ENCODE measurements at places on chromosomes 11 and 22.

DNA sequence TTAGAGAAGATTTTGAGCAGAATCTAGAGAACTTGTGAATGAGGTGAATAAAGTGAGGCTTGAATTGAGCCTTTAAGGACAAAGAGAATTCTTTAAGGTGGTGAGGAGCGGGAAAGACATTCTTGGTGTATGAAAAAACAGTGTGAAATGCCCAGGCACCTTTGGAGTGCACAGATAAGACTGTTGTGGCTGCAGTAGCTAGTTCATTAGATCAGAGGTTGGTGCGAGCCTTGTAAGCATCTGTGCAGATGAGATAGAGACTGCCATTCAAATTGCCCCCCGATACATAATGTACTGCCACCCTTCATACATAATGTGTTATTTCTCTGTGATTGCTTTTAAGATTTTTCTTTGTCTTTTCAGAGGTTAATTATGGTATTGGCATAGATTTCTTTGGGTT is 31.3 kb downstream of the ATXN10 start:
- DNase-seq, result no peak

DNA sequence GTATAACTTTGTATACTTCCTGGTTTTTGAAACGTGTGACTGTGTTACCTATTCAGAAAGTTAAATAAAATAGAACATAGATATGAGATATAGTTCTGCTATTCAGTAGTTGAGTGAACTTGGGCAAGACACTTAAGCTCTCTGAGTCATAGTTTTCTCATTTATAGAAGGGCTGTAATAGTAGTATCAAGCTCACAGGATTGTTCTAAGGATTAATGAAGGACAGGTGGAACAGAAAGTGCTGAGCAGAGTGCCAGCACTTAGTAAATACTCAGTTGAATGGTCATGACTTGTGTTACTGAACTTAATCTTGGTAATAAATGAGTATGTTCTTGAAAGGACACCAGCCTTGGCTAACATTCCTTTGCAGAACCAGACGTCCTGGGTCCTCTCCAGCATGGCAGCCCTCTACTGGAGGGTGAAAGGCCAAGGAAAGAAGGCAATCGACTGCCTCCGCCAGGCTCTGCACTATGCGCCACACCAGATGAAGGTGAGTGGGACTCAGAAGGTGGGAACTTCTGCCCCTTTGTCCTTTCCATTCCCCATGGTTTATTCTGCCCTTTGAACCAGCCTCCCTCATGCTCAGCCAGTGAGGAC is 131.2 kb downstream of the TTC17 start:
- DNase-seq, result no peak

- no peak for DNase-seq
These were observed 110.1 kb upstream of the TTC12 start for GRCh38 chr11:113204280-113204679.

DNA sequence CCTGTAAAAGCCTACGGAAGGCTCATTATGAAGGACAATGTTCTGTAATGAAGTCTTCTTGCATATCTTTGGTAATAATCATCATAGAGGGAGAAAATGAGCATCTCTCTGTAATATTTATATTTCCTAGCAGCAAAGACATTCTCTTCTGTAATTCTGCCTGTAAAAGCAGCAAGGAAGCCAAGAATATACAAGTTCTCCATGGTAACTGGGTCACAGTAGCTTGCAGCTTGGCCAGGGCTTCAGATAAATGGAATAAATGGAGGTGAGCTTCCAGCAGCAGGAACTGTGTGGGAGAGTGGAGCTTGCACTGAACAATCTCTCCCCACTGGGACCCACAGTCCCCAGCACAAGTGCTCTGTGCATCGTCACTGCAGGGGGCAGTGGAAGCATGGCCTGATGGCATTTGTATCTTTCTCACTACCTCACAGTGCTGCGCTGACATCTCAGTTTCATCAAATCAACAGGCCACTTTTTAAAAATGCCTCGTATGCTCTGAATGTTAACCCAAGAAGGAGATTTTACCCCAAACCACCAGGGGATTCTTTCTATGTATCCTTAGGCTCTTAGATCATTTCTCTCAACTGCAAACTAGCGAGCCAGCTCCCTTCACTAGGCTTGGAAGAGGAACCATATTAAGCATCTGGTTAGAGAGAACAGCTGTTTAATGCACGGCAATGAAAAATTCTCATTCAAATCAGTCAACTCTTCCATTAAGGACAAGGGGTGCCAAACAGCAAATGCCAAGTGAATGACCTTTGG is 1059.7 kb downstream of the OPCML start:
- DNase-seq, result no peak

GRCh38 chr11:67647471-67647870 is 3.1 kb downstream of the ACY3 start:
- DNase-seq, result no peak

GRCh38 chr11:22430141-22430541 is 92.0 kb downstream of the SLC17A6 start:
- DNase-seq, result no peak

GRCh38 chr11:69563306-69563705 is 77.7 kb upstream of the CCND1 start:
- DNase-seq, result no peak

DNA sequence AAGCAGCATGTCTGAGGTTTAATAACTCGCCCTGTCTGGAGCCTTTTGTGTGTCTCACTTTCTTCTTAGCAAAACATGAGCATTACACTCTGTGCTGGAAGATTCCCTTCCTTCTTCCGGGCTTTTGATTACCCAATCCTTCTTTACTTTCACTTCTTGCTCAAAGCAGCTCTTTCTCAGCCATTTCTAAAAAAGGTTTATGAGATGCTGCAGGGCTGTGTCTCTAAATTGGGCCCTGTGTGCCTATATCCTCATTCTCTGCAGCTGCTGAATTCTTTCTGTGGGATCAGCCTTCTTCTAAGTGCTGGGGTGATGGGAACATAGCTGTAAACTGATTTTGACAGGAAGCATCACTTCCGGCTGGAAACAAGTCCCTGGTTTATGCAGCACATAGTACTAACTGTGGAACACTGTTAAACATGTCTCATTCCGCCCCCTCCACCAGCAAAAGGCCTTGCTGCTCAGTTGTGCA is 71.8 kb downstream of the PIWIL4 start:
- no peak for DNase-seq

DNA sequence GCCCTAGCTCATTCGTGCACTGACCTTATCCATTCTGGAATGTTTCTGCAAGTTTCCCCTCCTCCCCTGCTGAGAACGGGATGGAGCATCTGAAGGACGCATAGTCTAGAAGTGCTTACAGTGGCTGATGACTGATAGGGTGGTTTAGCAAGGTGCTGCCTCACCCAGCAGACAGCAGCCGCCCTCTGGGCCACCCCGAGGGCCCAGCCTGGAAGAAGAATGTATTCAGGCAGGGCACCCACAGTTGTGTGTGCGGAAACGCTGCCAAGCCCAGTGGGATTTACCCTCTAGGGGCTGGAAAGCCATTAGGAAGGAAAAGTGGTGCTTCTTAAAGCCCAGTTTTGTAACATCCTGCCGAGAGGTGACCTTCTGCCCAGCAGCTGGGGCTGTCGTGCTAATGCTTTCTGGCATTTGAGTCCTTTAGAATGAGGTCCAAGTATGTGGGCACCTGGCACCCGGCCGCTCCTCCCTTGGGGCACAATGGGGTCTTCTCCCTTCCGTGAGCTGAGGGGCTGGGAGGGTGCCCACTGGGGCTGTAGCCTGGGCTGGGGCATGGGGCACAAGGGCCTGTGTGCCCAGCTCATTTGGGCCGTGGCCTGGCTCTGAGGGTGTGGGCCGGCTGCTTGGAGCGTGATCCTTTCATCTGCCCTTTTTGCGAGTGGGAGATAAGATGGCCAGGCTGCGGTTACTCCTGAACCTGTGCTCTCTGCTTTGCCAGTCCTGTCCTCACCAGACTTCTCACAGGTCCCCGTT is 14.4 kb downstream of the FBLN1 start:
- DNase-seq, result no peak

- peak; percentile 29 for DNase-seq
These were observed 12.3 kb upstream of the ASRGL1 start for GRCh38 chr11:62324731-62325556.

DNA sequence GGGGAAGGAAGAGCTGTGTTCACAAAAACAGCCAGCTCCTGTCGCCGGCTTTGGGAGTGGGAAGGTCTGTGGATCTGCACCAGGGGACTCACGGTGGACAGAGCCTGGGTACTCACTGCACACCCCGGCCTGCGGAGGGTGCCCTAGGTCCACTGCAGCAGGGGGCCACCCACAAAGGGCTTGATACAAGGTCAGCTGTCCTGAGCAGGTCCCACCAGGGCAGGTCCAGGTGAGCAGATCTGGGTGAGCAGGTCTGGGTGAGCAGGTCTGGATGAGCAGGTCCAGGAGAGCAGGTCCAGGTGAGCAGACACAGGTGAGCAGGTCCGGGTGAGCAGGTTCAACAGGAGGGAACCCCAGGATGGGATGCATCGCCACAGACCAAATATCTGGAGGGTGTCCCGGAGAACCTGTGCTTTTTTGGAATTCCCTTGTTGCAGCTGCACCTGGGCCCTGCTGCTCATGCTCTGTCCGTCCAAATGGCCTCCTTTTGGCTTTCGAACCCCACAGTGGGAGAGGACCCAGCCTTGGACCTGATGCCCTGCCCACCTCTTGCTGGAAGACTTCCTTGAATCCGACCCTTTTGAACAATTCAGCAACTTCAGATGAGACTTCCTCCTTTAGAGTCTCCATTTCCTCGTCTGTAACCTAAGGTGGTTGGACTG is 485.3 kb downstream of the TBC1D22A start:
- DNase-seq, result no peak

GRCh38 chr22:39597236-39597869 is 26.8 kb downstream of the CACNA1I start:
- no peak for DNase-seq

DNA sequence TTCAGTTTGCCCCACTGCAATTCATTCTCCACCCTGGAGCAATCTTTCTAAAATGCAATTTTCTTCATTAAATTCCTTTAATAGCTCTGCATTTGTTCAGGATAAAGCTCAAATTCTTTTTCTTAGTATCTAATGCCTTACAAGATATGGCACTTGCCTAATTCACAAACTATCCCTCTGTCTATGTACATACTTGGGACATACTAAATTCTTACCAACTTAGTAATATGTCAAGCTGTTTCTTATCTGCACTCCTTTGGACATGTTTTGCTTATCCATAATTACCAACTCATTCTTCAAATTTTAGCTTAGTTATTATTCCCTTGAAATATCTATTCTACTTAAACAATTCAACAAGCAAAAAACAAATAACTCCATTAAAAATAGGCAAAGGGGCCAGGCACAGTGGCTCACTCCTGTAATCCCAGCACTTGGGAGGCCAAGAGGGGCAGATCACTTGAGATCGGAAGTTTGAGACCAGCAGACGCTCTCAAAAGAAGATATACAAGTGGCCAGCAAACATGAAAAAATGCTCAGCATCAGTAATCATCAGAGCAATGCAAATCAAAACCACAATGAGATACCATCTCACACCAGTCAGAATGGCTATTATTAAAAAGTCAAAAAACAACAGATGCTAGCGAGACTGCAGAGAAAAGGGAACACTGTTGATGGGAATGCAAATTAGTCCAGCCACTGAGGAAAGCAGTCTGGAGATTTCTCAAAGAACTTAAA is 96.9 kb downstream of the FAM76B start:
- no peak for DNase-seq

GRCh38 chr11:4704790-4705334 is 278 bp downstream of the MMP26 start:
- DNase-seq, result no peak

DNA sequence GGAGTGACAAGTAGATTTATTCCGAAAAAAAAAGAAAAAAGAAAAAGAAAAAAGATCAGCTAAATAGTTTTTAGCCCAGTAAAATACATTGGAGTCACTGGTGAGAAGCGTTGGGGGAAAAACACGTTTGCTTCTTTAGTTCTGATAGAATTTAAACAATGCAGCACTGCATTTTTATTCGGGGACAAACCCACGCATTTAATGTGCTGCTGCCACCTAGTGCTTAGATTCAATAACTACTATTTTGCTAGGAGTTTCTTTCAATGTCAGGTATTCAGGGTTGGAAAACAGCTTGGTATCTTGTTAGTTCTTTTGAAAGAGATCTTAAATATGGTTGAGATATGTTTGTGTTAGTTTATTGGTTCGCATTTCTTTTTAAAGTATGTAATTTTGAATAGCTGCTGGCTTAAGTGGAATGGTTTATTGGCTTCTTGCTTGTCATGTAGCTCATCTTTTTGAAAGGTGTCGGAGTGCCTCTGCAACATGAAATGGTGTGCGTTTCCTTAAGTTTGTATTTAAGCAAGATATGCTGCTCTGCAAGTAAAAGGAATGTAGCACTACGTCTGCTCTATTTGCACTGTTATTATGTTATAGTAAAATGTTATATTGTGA is 41.9 kb downstream of the SVIP start:
- no peak for DNase-seq

- DNase-seq, result no peak
These were observed 4.5 kb downstream of the TMPRSS4 start for GRCh38 chr11:118081241-118081958.

DNA sequence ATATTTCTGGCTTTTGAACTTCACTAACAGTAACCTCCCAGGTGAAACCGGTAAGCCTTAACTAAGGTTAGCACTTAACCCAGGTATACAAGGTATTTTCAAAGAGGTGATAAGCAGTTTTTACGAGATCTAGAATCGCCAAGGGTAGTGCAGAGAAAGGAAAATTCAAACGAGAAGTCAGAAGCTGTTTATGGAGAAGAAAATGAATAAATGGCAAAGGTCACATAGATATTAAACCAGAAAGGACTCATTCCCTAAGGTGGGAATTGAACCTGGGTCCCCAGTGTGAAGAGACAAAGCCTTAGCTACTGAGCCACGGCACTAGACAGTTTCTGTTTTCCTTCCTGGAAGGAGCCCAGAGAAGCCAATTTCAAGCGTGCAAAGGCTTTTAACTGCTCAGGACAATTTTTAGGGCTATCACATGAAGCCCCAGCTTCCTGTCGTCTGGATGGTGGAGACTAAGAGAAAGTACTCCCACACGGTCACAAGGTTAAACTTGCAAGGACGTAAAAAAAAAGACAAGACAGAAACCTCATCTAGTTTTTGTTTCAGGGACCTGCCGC is 5.7 kb upstream of the C1QTNF6 start:
- DNase-seq, result no peak

GRCh38 chr11:129213261-129213660 is 21.1 kb upstream of the ARHGAP32 start:
- no peak for DNase-seq
